ENCODE measurements at places on chromosomes 1 and 21. TPM values are rescaled to one million over a fixed set of nuclear protein-coding genes. Genes with fewer than 3 reads are reported as not detected.

The MFSD2A gene
- total RNA-seq: 4.5 TPM

The CSF3R gene
- 0.25 TPM for total RNA-seq

The FHL3 gene
- total RNA-seq: 12.7 TPM

The SIPA1L2 gene
- total RNA-seq: 2.6 TPM

The TTC22 gene
- 8.6 TPM for total RNA-seq

DNA sequence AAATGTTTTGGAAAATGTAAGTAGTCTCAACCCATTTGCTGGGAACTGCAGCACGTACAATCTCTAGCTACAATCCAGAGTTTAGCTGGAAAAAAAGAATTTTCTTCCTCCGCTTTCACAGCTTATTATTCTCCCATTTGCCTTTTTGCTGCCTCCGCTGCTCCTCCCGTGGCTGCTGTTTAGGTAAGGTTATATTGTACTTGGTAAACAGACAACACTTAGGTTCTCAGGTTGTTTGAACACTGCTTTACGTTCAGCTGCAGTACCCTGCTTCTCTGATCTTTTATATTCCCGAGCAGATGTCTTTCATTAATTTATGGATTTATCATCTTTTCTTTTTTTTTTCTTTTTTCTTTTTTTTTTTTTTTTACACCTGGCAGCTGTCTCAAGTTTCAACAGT lies 14.3 kb downstream of the PROX1 start:
- H3K4me1 ChIP-seq: no peaks in the 10 kb centered on the region
- peaks cover 6% of the 10 kb centered on the region for H3K27me3 ChIP-seq
- no peak overlapping the region for H3K4me3 ChIP-seq
- H3K27ac ChIP-seq: no peak overlapping the region

DNA sequence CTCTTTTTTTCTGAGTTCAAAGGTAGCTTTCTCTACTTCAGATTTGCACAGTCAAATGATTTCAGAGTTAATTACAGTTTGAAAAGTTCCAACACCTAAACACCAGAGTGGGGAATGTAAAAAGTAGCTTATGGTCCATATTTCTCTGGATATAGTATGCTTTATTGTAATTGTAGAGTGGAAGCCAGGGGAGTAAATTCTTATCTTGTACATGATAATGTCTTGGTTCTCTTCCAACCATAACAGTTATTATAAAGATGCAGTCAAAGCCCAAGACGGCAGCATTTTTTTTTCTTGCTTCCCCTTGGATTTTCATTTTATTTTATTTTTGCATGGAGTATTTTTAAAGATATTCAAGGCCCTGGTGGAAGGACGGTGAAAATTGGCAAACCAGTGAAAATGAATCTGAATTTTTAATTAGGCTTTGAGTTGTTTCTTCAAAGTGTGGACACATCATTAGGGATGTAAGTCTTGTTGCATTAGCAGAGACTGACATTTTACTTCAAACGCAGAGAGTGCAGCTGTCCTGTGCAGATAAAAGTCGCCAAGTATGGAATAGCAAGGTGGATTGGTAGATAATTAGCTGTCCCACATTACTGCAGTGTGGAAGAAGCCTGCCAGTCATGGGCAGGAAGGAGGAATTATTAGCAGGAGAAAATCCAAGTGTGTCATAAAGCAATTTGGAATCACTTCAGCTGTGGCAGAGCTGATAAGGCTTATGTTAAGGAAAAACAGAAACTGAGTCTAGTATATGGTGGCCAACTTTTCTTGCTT lies 11.3 kb downstream of the CACHD1 start:
- H3K36me3 ChIP-seq: no peaks in the 10 kb centered on the region
- H3K4me3 ChIP-seq: no peak overlapping the region
- no peak overlapping the region for H3K27ac ChIP-seq
- H3K27me3 ChIP-seq: no peaks in the 10 kb centered on the region
- H3K4me1 ChIP-seq: peaks cover 20% of the 10 kb centered on the region

DNA sequence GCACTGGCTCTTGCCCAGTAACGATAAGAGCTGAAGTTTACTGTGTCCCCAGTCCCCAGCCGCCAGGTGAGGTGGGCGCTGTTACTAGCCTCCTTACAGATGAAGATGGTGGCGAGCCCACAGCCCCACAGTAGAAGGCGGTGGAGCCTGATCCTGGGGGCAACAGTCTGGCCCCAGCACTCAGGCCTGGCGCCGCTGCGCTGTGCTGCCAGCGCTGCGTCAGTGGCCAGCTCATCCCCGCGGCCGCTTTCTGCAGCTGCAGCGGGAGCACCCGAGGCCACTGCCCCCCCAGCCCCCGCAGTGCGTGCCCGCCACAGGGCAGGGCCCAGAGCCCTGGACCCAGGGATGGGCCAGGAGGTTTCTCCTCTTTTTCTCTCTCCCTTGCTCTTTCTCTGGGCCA lies 13.3 kb downstream of the H6PD start:
- H3K27ac ChIP-seq: no peak overlapping the region
- H3K4me3 ChIP-seq: no peak overlapping the region
- H3K36me3 ChIP-seq: no peaks in the 10 kb centered on the region
- peaks cover 13% of the 10 kb centered on the region for H3K4me1 ChIP-seq
- no peaks in the 10 kb centered on the region for H3K27me3 ChIP-seq
- DNase-seq: no peak

DNA sequence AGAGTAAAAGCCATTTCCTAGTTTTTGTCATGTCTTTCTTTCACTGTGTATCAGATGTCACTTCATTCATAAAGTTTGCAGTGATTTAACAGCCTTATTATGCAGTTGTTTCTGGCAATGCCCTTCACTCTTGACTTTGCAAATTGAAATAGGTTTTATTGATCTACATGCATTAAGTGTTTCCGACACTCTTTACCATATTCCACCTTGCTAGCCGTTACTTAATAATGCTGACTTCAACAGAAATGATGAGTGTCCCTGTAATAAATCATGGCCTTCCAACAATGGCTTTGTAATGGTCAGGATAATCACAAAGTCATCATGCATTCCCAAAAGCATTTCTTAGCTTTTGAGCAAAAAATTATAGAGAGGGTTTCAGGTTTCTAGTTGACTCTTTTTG lies 236.8 kb upstream of the FMN2 start:
- H3K27ac ChIP-seq: no peak overlapping the region
- H3K4me1 ChIP-seq: no peaks in the 10 kb centered on the region
- H3K36me3 ChIP-seq: peaks cover 1% of the 10 kb centered on the region
- H3K4me3 ChIP-seq: no peak overlapping the region
- no peaks in the 10 kb centered on the region for H3K27me3 ChIP-seq

- no peak overlapping the region for H3K27ac ChIP-seq
- no peaks in the 10 kb centered on the region for H3K27me3 ChIP-seq
- no peak for DNase-seq
- H3K4me3 ChIP-seq: no peak overlapping the region
- peaks cover 21% of the 10 kb centered on the region for H3K4me1 ChIP-seq
- H3K36me3 ChIP-seq: no peaks in the 10 kb centered on the region
These were observed 6.4 kb downstream of the DISP1 start for GRCh38 chr1:222821239-222821638.

- no peaks in the 10 kb centered on the region for H3K4me1 ChIP-seq
- no peaks in the 10 kb centered on the region for H3K27me3 ChIP-seq
- peaks cover 8% of the 10 kb centered on the region for H3K36me3 ChIP-seq
- no peak for DNase-seq
These were observed 241.2 kb upstream of the ST6GALNAC5 start for GRCh38 chr1:76625886-76626678.

- H3K27me3 ChIP-seq: no peaks in the 10 kb centered on the region
- H3K4me3 ChIP-seq: no peak overlapping the region
- H3K36me3 ChIP-seq: peaks cover 47% of the 10 kb centered on the region
- H3K27ac ChIP-seq: no peak overlapping the region
These were observed 12.3 kb downstream of the ZBTB7B start for GRCh38 chr1:155014709-155015508.

DNA sequence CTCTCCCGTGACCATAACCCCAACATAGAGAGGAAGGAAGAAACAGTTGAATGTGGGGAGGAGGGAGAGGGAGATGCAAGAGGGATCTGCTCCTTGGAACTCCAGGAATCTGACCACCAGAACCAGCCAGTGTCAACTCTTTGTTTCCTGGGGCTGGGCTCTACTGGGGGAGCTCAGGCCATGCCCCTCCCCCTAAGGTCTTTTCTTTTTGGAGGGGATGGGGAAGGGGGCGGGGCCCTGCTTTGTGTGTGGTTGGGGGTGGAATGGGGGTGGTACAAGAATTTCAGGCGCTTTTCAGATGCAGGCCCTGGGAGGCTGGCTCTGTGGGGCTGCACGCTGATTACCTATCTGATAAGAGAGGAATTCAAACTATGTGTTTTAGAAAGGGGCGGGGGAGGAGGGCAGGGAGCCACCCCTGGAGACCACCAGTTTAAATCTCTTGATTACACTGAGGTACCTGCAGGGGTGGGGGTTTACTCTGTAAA lies 8.3 kb downstream of the LIN28A start:
- H3K4me1 ChIP-seq: no peaks in the 10 kb centered on the region
- no peaks in the 10 kb centered on the region for H3K36me3 ChIP-seq
- H3K4me3 ChIP-seq: no peak overlapping the region
- H3K27ac ChIP-seq: no peak overlapping the region

- H3K27me3 ChIP-seq: no peaks in the 10 kb centered on the region
- H3K4me3 ChIP-seq: no peak overlapping the region
- H3K27ac ChIP-seq: no peak overlapping the region
- no peak for DNase-seq
- H3K4me1 ChIP-seq: no peaks in the 10 kb centered on the region
- H3K36me3 ChIP-seq: no peaks in the 10 kb centered on the region
These were observed 13.0 kb upstream of the ARHGEF16 start for GRCh38 chr1:3441410-3441847.

GRCh38 chr1:84823511-84823910 lies 69.5 kb downstream of the LPAR3 start:
- H3K4me1 ChIP-seq: peaks cover 17% of the 10 kb centered on the region
- DNase-seq: no peak
- no peak overlapping the region for H3K4me3 ChIP-seq
- H3K27ac ChIP-seq: no peak overlapping the region
- no peaks in the 10 kb centered on the region for H3K27me3 ChIP-seq
